Natural killer cell (primary cell): ENCODE measurements at places on chromosomes 6 and 20. TPM values are rescaled to one million over a fixed set of nuclear protein-coding genes. Genes with fewer than 3 reads are reported as not detected.

- H3K36me3 ChIP-seq = no peaks in the 10 kb centered on the region
- H3K27me3 ChIP-seq = peaks cover 6% of the 10 kb centered on the region
- no peak for DNase-seq
- no peak overlapping the region for H3K4me3 ChIP-seq
Observed at GRCh38 chr6:98812220-98812619, 22.2 kb upstream of the POU3F2 start.

- DNase-seq = no peak
- H3K27me3 ChIP-seq = no peaks in the 10 kb centered on the region
- no peak overlapping the region for H3K4me3 ChIP-seq
- H3K36me3 ChIP-seq = peaks cover 20% of the 10 kb centered on the region
- no peaks in the 10 kb centered on the region for H3K4me1 ChIP-seq
Observed at GRCh38 chr6:147384737-147385710, 123.5 kb upstream of the SAMD5 start.

Gene IL17F
- total RNA-seq = not detected

GRCh38 chr6:30156262-30156599, 4.8 kb downstream of the TRIM10 start:
- no peaks in the 10 kb centered on the region for H3K36me3 ChIP-seq
- no peak for DNase-seq
- no peak overlapping the region for H3K4me3 ChIP-seq
- H3K27ac ChIP-seq = no peak overlapping the region

- no peaks in the 10 kb centered on the region for H3K36me3 ChIP-seq
- no peak overlapping the region for H3K27ac ChIP-seq
- H3K4me1 ChIP-seq = no peaks in the 10 kb centered on the region
- no peaks in the 10 kb centered on the region for H3K27me3 ChIP-seq
Observed at GRCh38 chr6:14518515-14519217, 401.1 kb downstream of the CD83 start.

- no peaks in the 10 kb centered on the region for H3K4me1 ChIP-seq
- no peaks in the 10 kb centered on the region for H3K27me3 ChIP-seq
- no peak overlapping the region for H3K4me3 ChIP-seq
- no peaks in the 10 kb centered on the region for H3K36me3 ChIP-seq
- no peak for DNase-seq
Observed at GRCh38 chr6:100160930-100161329, 166.9 kb upstream of the MCHR2 start.

Gene CDSN
- not detected for total RNA-seq
